ENCODE measurements at places on chromosomes 13 and 19. TPM values are rescaled to one million over a fixed set of nuclear protein-coding genes. Genes with fewer than 3 reads are reported as not detected.

DNA sequence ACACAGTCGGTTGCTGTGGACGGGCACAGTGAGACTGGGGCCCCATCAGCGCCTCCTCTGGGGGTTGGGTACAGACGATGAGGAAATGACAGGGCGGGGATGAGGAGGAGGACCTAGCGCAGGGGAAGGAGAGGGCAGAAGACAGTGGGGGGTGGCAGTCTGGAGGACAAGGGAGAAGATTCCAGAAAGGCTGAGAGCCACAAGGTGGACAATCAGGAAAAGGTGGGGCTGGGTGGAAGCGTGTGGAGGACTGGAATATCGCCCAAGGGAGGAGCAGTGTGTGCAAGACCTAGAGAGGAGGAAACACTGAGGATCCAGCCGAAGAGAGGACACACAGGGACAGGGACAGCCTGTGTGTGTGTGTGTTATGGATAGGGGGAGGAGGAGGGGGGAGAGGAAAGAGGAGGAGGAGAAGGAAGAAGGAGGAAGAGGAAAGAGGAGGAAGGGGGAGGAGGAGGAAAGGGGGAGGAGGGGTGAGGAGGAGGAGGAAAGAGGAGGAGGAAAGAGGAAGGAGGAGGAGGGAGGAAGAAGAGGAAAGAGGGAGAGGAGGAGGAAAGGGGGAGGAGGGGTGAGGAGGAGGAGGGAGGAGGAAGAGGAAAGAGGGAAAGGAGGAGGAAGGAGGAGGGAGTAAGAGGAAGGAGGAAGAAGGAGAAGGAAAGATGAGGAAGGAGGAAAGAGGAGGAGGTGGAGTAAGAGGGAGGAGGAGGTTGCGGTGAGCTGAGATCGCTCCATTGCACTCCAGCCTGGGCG, 15.8 kb upstream of the GARIN5A start:
- H3K4me1 ChIP-seq: peaks cover 9% of the 10 kb centered on the region
- no peak overlapping the region for H3K27ac ChIP-seq
- H3K36me3 ChIP-seq: no peaks in the 10 kb centered on the region
- no peak for DNase-seq
- H3K27me3 ChIP-seq: peaks cover 9% of the 10 kb centered on the region
- H3K4me3 ChIP-seq: peak overlapping the region; percentile 19

- H3K27ac ChIP-seq: no peak overlapping the region
- H3K4me3 ChIP-seq: no peak overlapping the region
- no peak for DNase-seq
- no peaks in the 10 kb centered on the region for H3K27me3 ChIP-seq
Observed at GRCh38 chr19:5698635-5699422, 8.7 kb downstream of the RPL36 start.

DNA sequence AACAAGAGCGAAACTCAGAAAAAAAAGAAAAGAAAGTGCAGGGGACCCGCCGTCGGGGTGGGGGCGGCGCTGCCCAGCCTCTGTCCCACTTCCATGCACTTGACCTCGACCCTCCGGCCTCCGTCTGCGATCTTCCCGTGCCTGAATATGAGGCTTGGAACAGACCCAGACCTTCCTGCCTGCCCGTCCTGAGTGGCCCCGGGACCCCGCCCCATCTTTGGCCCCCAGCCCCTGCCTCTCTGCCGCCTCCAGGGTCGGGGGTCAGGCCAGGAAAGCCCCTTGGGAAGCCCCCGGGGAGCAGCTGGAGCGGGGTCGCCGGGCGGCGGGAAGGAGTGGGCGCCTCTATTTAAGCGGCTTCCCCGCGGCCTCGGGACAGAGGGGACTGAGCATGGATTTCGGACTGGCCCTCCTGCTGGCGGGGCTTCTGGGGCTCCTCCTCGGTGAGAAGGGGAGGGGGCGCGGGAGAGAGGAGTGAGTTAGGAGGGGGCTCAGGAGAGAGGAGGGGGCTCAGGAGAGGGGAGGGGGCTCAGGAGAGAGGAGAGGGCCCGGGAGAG, at the start of gene MADCAM1:
MADCAM1 (plus strand) TSS at position 375 of the 554 bp plus-strand sequence; CDS start at position 389, 14 bp downstream.
- H3K27ac ChIP-seq: no peak within 1 kb of the TSS
- no peak within 1 kb of the TSS for H3K4me3 ChIP-seq
- H3K4me1 ChIP-seq: peaks cover 3% of the 10 kb centered on the region

DNA sequence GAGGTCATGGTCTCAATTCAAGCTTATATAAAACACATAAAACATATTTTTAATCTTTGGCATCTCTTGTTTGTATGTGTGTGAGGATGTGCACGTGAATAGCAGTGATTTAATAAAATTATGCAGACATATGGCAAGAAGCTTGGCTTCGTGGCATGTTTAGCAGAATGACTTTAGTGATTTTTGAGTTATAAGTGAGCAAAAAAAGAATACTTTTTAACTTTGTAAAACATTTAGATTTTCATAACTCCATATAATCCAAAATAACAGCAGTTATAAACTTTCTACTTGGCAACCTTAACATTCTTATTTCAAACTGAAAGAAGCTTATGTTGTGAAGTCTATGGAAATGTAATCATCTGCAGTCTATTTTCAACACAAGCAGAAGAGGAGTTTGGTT, 120.6 kb downstream of the SLITRK1 start:
- no peaks in the 10 kb centered on the region for H3K36me3 ChIP-seq
- no peaks in the 10 kb centered on the region for H3K4me1 ChIP-seq
- no peaks in the 10 kb centered on the region for H3K27me3 ChIP-seq
- DNase-seq: no peak

DNA sequence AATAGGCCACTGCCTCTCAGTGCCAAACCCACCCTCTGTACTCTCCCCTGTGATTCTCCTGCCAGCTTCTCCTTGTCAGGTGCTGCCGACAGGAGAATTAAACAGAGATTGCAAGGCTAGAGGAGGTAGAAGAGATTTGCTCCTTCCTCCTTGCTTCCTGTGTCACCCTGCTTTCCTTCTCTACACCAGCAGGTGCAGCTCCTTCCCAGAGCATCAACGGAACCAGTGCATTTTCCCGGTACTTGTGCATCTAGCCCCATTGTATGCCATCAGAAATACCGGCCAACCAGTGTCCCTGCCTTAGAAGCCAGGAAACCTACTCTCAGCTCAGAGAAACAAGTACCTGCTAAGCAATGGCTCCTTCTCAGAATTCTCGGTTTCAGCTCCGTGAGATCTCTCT, 253.2 kb downstream of the SUCLA2 start:
- no peaks in the 10 kb centered on the region for H3K4me1 ChIP-seq
- no peaks in the 10 kb centered on the region for H3K36me3 ChIP-seq
- DNase-seq: no peak
- no peak overlapping the region for H3K4me3 ChIP-seq
- no peaks in the 10 kb centered on the region for H3K27me3 ChIP-seq

DNA sequence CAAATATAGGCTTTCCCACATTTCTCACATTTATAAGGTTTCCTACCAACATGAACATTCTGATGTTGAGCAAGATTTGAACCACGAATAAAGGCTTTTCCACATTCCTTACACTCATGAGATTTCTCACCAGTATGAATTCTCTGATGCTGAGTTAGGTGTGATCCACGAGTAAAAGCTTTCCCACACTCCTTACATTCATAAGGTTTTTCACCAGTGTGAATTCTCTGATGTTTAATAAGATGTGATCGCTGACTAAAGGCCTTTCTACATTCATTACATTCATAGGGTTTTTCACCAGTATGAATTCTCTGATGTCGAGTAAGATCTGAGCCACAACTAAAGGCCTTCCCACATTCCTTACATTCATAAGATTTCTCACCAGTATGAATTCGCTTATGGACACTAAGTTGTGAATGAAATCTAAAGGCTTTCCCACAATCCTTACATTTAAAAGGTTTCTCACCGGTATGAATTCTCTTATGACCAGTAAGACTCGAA, 19.0 kb downstream of the ZNF790 start:
- DNase-seq: no peak
- H3K4me1 ChIP-seq: no peaks in the 10 kb centered on the region
- H3K27me3 ChIP-seq: no peaks in the 10 kb centered on the region
- no peak overlapping the region for H3K27ac ChIP-seq
- peaks cover 59% of the 10 kb centered on the region for H3K36me3 ChIP-seq

GRCh38 chr13:51518827-51519226, 65.4 kb upstream of the WDFY2 start:
- no peak for DNase-seq
- no peak overlapping the region for H3K27ac ChIP-seq
- peaks cover 27% of the 10 kb centered on the region for H3K4me1 ChIP-seq

GRCh38 chr13:52706081-52706480, 33.5 kb downstream of the CNMD start:
- peaks cover 2% of the 10 kb centered on the region for H3K4me1 ChIP-seq
- DNase-seq: no peak
- H3K27me3 ChIP-seq: peaks cover 4% of the 10 kb centered on the region
- H3K36me3 ChIP-seq: no peaks in the 10 kb centered on the region
- H3K27ac ChIP-seq: no peak overlapping the region

DNA sequence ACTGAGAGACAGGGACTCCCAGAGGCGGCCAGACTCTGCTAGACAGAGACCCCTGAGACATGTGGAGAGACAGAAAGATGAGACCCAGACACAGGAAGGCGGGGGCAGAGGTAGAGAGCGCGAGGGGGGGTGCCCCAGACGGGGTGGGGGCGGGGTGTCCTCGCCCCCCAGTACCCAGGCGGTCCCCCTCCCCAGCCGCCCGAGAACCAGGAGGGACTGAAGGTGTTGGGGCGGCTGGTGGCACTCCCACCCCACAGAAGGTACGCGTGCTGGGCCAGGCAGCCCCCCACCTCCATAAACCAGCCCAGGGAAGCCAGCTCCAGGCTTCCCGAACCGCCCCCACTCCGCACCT, 336 bp downstream of the SLC8A2 start:
- no peak overlapping the region for H3K27ac ChIP-seq
- H3K36me3 ChIP-seq: no peaks in the 10 kb centered on the region
- H3K4me1 ChIP-seq: peaks cover 7% of the 10 kb centered on the region
- H3K4me3 ChIP-seq: no peak overlapping the region
- peaks cover 33% of the 10 kb centered on the region for H3K27me3 ChIP-seq
- no peak for DNase-seq

DNA sequence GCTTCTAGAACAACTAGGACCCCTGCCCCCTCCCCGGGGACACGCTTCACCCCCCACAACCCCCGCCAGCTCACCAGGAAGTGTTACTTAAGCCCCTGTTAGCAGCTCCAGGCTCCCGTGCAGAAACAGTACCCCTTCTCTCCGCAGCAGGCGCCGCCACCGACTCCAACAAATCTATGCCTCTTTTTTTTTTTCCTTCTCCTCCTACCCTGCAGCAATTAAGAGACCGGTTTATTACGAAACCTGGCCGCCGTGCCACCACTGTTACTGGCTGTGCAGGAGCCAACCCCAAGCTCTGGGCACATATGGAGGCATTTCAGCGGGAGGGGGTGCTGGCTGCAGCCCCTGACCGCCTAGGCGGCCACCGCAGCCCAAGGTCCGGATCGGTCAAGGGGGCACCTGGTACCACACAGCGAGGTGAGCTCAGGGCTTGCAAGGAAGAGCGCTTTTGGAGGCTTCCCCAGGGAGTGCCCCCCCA, 2.4 kb downstream of the GADD45B start:
- peak; percentile 39 for DNase-seq
- peak overlapping the region; percentile 96 for H3K4me3 ChIP-seq
- no peaks in the 10 kb centered on the region for H3K27me3 ChIP-seq

- H3K4me1 ChIP-seq: peaks cover 8% of the 10 kb centered on the region
- no peak overlapping the region for H3K27ac ChIP-seq
- H3K36me3 ChIP-seq: no peaks in the 10 kb centered on the region
- no peak overlapping the region for H3K4me3 ChIP-seq
Observed at GRCh38 chr19:40411958-40412499, 1.1 kb downstream of the PRX start.

GRCh38 chr13:50448535-50448998, 394.9 kb downstream of the DLEU7 start:
- no peak for DNase-seq
- H3K27me3 ChIP-seq: peaks cover 13% of the 10 kb centered on the region
- H3K4me1 ChIP-seq: no peaks in the 10 kb centered on the region

DNA sequence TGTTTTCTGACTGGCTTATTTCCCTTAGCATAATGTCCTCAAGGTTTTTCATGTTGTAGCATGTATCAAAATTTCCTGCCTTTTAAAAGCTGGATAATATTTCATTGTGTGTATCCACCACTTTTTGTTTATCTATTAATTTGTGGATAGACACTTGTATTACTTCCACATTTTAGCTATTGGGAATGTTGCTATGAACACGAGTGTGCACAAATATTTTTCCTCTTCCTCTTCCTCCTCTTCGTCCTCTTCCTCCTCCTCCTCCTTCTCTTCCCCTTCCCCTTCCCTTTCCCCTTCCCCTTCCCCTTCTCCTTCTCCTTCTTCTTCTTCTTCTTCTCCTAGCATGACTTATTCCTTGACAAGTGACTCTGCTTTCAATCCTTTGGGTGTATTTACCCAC, 51.2 kb upstream of the KL start:
- no peak overlapping the region for H3K27ac ChIP-seq
- no peak overlapping the region for H3K4me3 ChIP-seq
- H3K36me3 ChIP-seq: no peaks in the 10 kb centered on the region
- peaks cover 6% of the 10 kb centered on the region for H3K4me1 ChIP-seq

- H3K27me3 ChIP-seq: no peaks in the 10 kb centered on the region
- peaks cover 36% of the 10 kb centered on the region for H3K36me3 ChIP-seq
- DNase-seq: no peak
- no peak overlapping the region for H3K4me3 ChIP-seq
- H3K27ac ChIP-seq: no peak overlapping the region
Observed at GRCh38 chr13:97276862-97277269, 54.7 kb downstream of the MBNL2 start.

GRCh38 chr19:54162241-54162805, 2.8 kb upstream of the LENG1 start:
- DNase-seq: peak; percentile 77
- H3K27ac ChIP-seq: peak overlapping the region; percentile 63
- peaks cover 4% of the 10 kb centered on the region for H3K36me3 ChIP-seq
- H3K4me3 ChIP-seq: peak overlapping the region; percentile 88
- peaks cover 41% of the 10 kb centered on the region for H3K4me1 ChIP-seq

DNA sequence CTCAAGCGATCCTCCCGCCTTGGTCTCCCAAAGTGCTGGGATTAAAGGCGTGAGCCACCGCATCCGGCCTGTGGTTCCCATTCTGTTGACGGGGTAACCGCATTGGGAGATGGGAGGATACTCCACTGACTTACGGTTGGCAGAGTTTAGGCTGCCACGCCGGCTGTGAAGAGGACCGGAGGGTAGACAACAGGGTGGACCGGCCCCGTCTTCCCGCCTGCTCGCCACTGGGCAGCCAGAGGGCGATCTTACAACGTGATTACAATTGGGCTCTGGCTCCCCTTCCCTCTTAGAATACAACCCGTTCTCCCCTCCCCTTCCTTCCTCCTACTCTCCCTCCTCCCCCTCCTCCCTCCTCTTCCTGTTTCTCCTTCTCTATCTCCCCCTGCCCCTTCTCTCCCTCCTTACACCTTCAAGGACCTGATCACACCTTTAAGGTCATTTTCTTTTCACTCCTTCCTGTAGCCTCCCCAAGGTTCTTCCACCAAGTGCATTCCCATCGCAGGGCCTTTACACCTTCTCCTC, 957 bp upstream of the CCDC194 start:
- H3K27me3 ChIP-seq: peaks cover 5% of the 10 kb centered on the region
- H3K4me1 ChIP-seq: peaks cover 15% of the 10 kb centered on the region
- peak overlapping the region; percentile 33 for H3K4me3 ChIP-seq

Gene ANKRD24
- 0.30 TPM for total RNA-seq

Gene ZNF491
- 0.67 TPM for total RNA-seq

Gene KLK6
- not detected for total RNA-seq

Gene SEMA6B
- not detected for total RNA-seq

Gene EDDM13
- total RNA-seq: 2.2 TPM

Gene ABCC4
- total RNA-seq: 19.3 TPM

Data from activated T-helper 2 cell treated with anti-CD3 and anti-CD28 coated beads, Interferon-gamma antibody, Interleukin-2, Interleukin-4, amounts not matched to agents 10 μg/mL and 5 μg/mL and 100 μg/mL, durations not matched to agents 14 hours and 24 hours and 36 hours (primary cell).